Frontal cortex (tissue), 4 donors: ENCODE measurements at places on chromosomes 12 and 14.

GRCh38 chr12:113921430-113921829 is 44.7 kb downstream of the RBM19 start:
- no peak for DNase-seq

GRCh38 chr14:73754911-73755360 is 40.8 kb upstream of the PNMA1 start:
- peak; percentile 48 for DNase-seq

DNA sequence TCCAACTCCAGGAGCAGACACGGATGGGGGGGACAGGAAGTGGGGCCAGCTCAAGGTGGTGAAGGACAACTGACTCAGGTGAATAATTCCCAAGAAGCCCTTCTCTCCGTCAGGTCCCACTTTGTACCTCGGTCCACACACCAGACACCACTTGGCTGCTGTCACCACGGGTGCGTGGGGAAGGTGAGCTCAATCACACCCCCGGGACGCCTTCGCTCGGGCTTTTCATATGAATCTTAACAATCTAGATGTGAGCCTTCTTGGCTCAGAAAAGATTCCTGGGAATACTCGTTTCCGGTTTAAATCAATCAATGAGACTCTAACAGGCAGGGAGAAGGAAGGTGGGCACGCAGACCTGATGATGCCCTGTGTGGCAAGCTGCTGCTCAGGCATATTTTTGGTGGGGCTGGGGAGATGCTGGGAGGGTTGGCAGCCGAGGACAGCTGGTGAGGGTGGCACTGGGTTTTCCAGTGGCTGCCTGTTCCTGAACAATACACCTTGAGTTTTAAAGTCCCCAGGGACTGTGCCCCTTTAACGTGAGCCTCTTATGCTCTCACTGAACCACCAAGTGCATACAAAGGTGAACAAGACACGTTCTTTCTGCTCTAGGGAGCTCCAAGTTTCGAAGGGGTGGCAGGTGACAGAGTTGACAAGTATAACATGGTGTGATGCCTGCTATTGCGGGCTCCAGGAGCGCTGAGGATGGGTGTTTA is 5.1 kb downstream of the TESC start:
- DNase-seq: no peak

- no peak for DNase-seq
These were observed 477.7 kb upstream of the SYT1 start for GRCh38 chr12:78386871-78387270.

DNA sequence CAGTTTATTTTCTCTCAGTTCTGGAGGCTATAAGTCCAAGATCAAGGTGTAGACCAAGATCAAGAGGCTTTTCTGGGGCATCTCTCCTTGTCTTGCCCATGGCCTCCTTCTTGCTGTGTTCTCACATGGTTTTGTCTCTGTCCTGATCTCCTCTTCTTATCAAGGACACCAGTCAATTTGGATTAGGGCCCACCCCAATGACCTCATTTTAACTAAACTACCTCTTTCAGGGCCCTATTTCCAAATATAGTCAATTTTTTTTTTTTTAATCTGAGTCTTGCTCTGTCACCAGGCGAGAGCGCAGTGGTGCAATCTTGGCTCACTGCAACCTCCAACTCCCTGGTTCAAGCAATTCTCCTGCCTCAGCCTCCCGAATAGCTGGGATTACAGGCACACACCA is 50.8 kb downstream of the TSHR start:
- no peak for DNase-seq

DNA sequence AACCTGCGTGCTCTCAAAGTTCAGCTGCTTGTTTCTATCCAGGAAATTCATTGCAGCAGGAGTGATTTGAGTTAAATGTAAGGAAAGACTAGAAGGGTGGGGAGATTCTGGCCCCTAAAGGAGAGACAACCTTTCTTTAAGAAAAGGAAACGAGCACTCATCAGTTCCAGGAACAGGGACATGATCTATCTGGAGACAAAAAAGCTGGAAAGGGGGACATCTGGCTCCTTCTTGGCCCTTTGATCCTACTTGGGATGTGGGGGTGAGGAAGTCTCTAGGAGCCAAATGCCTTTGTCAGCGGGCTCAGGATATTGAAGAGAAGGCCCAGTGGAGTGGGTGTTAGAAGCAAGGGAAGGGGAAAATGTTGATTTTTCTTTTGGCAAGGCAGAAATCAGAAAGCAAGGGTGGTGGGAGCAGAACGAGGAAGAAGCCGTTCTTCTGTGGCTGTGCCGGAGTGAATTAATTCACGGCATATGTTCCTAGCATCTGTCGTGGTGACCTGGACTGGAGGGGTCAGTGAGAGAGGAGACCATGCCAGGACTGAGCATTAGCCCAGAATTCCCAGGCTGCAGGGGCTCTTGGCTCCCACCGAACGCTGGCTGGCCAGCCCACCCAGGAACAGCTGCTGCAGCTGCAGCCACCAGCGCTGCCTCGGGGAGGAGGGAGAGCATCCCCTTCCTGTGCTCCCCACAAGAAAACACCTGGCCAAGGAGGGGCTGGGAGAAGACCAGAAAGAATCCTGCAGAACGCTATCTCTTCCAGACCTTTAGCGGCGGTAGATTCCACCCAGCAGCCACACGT is 62.8 kb upstream of the GPATCH2L start:
- DNase-seq: no peak

- no peak for DNase-seq
These were observed 742.5 kb upstream of the MDGA2 start for GRCh38 chr14:48417715-48418500.

DNA sequence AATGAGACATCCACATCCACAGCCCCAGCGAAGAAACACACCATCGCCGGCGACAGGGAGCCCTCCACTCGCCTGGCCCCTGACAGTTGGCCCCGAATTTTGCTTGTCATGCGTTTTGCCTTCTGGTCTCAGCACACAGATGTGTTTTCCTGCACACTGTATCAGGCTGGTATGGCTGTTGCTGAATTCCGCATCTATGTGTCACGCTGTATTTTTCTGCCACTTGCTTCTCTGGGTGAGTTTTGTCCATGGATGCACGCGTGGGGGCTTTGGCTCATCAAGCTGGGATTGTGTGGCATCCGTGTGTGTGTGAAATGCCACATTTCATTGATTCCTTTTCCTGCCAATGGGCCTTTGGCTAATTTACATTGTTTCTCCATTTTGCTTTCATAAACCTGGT is 26.5 kb downstream of the ARL6IP4 start:
- no peak for DNase-seq

DNA sequence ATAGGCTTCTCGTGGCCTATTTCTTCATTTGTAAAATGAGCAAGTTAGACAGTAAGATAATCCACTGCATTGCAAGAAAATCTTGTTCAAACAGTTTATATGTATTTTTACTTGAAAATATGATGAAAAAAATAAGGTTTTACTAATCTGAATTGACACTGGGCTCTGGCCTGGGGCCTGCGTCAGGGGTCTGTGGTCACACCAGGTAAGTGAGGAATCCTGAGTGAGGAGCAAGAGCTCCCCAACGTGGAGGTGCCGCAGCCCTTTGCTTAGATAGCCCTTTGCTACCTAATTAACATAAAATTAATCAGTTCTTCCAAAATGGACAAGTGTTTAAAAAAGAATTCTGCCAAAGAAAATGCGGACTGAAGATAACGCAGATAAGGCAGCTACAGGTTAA is 39.1 kb upstream of the STAB2 start:
- DNase-seq: no peak

- no peak for DNase-seq
These were observed 37.5 kb upstream of the DAAM1 start for GRCh38 chr14:59150990-59151389.

- no peak for DNase-seq
These were observed 348.2 kb downstream of the DPF3 start for GRCh38 chr14:72545411-72546311.

DNA sequence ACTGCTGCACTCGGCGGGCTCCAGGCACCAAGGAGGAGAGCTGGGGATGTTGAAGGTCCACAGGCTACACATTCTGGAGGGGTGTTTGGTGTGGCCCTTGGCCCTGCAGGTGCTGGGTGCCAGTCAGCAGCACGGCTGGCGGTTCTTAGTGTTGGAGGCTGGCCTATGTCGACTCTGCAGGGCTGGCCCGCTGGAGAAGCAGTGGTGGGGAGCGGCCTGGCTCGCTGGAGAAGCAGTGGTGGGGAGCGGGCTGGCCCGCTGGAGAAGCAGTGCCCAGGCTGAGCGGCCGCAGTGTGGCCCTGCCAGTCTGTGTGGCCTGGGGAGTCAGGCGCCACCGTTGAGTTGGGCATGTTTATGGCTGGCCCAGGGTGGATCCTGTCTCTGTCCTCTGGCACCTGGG is 27.3 kb downstream of the MTA1 start:
- DNase-seq: no peak

DNA sequence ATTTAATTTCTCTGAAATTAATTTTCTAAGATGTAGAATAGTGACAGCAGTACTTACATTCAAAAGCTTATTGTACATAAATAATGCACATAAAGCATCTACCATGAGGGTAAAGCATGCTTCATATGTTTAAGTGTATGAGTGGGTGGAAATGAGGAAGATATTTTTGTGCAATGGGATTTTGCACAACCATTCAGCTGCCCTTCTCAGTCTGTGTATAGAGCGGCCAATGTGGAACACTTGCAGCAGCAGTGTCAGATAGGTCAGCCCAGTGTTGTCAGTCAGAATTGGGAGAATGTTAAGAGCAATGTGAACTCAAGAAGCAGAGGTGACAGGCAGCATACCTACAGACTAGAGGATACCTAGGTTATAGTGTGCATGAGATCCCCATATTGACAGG is 72.5 kb upstream of the ATP2B1 start:
- DNase-seq: no peak

DNA sequence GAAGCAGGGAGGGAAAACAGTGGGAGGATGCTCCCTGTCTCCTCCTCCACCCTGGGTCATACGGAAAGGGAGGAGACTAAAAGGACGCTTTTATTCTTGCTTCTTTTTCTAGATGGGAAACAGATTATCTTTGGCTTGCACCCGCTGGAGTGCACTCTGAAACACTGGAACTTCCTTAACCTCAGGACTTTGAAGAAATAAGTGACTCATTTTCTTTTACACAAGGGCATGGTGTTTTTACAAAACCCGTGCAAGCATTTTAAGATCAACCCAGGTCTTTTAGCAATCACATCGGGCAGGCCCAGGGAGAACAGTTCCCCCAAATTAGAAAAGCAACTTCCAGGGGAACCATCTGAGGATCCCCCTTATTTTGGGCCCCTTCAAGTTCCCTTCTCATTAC is 80.9 kb upstream of the TSPAN11 start:
- no peak for DNase-seq

- DNase-seq: no peak
These were observed 13.1 kb upstream of the LTA4H start for GRCh38 chr12:96048393-96048969.

- no peak for DNase-seq
These were observed 47.2 kb downstream of the UBE3B start for GRCh38 chr12:109524466-109525278.

DNA sequence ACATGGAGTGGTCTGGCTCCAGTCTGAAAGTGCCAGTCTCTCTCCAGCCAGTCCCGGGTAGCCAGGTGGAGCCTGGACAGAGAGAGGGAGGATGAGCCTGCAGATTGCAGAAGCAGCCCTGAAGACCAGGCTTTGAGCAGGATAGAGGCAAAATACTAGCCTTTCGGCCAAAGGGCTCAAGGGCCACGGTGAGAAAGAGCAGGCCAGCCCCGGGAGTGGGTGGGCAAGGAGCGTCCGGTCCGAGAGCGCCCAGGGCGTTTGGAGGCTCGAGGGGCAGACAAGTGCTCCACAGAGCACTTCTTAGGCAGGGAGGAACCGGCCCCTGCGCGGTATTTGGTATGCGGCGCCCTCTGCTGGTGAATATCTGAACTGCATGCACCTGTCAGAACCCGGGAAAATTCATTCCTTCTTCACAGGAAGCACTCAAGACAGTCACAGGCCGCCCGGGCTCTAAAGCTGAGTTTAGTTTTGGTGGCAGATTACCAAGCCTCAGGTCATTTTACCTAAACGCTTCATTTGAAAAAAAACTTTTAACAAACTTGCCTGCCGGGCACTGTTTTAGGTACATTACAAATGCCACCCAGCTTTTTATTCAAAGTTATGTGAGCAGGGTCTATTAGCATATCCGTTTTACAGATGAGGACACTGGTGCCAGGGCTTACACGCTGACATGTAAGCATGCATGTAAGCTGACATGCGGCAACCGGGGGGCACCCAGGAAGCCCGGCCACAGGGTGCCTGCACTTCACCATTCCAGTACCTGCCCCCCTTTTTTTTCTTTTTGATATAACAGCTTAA is 21.0 kb upstream of the PSMC1 start:
- no peak for DNase-seq

GRCh38 chr12:93759512-93760081 is 82.4 kb downstream of the CRADD start:
- DNase-seq: no peak

GRCh38 chr14:88791629-88792472 is 902 bp downstream of the EML5 start:
- DNase-seq: no peak

DNA sequence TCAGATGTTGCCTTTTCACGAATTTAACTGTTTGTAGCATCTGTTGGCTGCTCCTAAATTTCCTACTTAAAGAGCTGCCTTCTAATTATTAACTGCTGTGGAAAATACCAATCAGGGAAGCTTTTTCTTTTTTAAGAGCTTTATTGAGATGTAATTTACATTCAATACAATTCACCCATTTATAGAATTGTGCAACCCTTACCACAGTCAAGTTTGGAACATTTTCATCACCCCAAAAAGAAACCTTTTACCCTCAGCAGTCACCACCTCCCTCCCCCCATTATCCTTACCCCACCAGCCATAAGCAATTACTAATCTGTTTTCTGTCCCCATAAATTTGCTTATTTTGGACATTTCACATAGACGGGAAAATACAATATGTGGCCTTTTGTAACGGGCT is 1.4 kb downstream of the PCNX4 start:
- no peak for DNase-seq

- no peak for DNase-seq
These were observed 2.8 kb upstream of the IFNG start for GRCh38 chr12:68162374-68162773.

DNA sequence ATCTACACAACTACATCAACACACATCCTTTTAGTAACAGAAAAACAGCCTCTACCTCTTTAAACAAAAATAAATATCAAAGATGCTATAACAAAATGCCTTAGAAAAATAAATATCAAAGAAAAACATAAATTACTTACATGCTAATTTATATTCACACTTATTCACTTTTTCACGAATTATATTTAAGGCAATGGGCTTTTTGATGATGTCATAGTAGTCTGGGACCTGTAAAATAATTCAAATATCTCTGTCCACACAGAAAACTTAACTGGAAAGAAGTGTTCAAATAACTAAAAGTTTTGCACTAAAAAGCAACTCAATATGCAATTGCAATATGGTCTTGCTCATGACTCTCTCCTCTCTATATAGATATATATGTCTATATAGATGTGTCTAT is 40.3 kb upstream of the CFL2 start:
- no peak for DNase-seq

- DNase-seq: no peak
These were observed 8.5 kb upstream of the SMIM10L1 start for GRCh38 chr12:11162502-11162901.
